Caco-2 (cell line): ENCODE measurements at places on chromosomes 12 and 14.

GRCh38 chr12:6927379-6928021 is at the start of gene ATN1:
Gene ATN1 (plus strand): TSS chr12:6927959. CDS start chr12:6934002, 6,043 bp downstream.
- peak; percentile 87 for DNase-seq

GRCh38 chr14:49999146-49999761 is 106.4 kb downstream of the ARF6 start:
- DNase-seq, result peak; percentile 84

- DNase-seq, result no peak
Measured at GRCh38 chr12:121514184-121514742, 66.6 kb downstream of the KDM2B start.

GRCh38 chr12:116000252-116000651 is 277.2 kb downstream of the MED13L start:
- no peak for DNase-seq

- DNase-seq, result peak; percentile 4
Measured at GRCh38 chr12:127925971-127926370, 341.0 kb upstream of the TMEM132C start.

DNA sequence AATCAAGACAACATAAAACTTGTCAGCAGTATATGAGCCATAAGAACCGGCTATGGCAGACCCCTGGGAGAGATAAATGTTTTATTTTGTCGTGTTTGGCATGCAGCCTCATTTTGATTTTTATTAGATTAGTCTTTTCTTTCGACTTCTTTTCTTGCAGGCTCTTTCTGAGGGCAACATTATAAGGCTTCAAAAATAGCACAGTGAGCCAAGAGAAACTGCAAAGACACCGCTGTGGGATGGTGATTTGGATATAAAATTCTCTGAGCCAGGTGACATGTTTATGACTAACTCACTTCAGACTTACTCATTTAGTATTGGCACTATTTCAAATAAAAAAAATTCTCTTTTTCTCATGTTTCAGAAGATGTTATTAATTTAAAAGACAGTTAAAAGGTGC is 96.8 kb upstream of the PKP2 start:
- DNase-seq, result no peak

- DNase-seq, result no peak
Measured at GRCh38 chr14:19902409-19902808, 18.0 kb upstream of the OR4K5 start.

GRCh38 chr14:54322246-54322645 is 74.6 kb upstream of the CDKN3 start:
- DNase-seq, result no peak

- no peak for DNase-seq
Measured at GRCh38 chr12:65495233-65495632, 216.8 kb downstream of the MSRB3 start.

GRCh38 chr12:50627491-50627890 is 122.7 kb downstream of the DIP2B start:
- no peak for DNase-seq

- peak; percentile 82 for DNase-seq
Measured at GRCh38 chr12:6039894-6040601, 84.4 kb downstream of the VWF start.

- DNase-seq, result no peak
Measured at GRCh38 chr12:2283916-2284315, 231.1 kb downstream of the CACNA1C start.

GRCh38 chr12:12032260-12032791 is 38.4 kb upstream of the BCL2L14 start:
- DNase-seq, result no peak

DNA sequence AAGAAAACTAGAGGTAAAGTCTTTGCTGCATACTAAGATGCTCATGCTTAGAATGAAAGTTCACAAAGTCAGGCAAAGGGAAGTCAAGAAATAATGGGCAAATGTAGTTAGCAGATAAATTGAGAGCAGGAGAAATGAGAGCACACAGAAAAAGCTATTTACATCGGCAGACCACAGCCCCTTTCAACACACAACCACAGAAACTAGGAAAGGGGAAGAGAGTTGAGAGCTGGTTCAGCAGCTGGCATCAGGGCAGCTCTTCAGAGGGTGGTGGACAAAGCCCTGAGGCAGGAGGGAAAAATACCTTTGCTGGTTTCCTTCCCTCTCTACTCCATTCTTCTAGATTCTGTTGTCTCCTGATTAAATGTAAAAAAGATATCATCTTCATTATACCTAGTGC is 95.4 kb upstream of the ANO4 start:
- DNase-seq, result no peak
